ENCODE measurements at places on chromosomes 7 and 10. TPM values are rescaled to one million over a fixed set of nuclear protein-coding genes. Genes with fewer than 3 reads are reported as not detected.

Gene HOXA6
- total RNA-seq = 15.0 TPM

Gene ERVW-1
- total RNA-seq = not detected

Gene DENND2A
- total RNA-seq = 12.4 TPM

Gene MLLT10
- total RNA-seq = 13.7 TPM

Gene SVOPL
- total RNA-seq = not detected

Gene AMPH
- 2.8 TPM for total RNA-seq

Gene CYP2W1
- total RNA-seq = not detected

Gene TAS2R5
- 0.39 TPM for total RNA-seq

Measured in epithelial cell of alveolus of lung (primary cell).